H1 (cell line): ENCODE measurements at places on chromosomes 7 and 10.

GRCh38 chr10:14570800-14571199, 203.9 kb downstream of the FAM107B start:
- no peak for DNase-seq

DNA sequence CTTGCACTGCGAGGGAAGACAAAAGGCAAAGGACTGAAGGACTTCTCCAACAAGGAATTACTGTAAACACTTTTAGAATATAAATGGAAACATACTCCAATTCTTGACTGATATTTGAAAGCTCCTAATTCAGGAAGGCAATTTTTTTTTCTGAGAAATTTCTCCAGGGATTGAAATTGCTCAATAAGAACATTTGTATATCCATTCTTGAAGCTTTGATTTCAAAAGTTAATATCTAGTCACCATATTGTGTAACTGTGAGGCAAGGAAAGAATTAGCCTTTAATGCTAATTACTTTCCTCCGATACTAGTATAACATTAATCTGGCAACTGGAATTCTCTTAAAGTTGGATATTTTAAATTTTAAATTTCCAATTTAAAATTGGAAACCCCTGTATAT, 188.4 kb upstream of the COL1A2 start:
- no peak for DNase-seq

DNA sequence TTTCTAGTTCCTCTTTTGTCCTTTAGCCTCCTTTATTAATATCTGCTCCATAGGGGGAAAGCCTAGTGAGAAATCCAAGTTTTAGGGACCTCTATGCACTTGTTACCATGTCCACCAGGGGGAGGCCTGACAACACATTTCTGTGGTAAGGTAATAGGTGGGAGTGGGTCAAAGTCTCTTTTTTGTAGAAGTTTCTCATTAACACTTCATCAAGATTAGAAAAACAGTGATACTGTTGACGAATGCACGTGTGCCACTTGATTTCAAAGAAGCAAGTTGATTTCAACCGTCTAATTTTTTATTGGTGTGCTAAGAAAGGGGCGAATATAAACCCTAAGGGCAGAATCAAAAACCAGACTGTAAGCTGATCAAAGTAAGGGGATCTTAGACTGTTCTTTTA, 30.6 kb downstream of the CISD1 start:
- DNase-seq = peak; percentile 79

- DNase-seq = no peak
Observed at GRCh38 chr7:84506151-84506550, 311.6 kb upstream of the SEMA3A start.

- peak; percentile 85 for DNase-seq
Observed at GRCh38 chr10:77877441-77878344, 48.9 kb downstream of the DLG5 start.

GRCh38 chr7:100415448-100415847, 13.1 kb downstream of the ZCWPW1 start:
- DNase-seq = no peak

- no peak for DNase-seq
Observed at GRCh38 chr7:139643951-139644585, 120.6 kb downstream of the CLEC2L start.

DNA sequence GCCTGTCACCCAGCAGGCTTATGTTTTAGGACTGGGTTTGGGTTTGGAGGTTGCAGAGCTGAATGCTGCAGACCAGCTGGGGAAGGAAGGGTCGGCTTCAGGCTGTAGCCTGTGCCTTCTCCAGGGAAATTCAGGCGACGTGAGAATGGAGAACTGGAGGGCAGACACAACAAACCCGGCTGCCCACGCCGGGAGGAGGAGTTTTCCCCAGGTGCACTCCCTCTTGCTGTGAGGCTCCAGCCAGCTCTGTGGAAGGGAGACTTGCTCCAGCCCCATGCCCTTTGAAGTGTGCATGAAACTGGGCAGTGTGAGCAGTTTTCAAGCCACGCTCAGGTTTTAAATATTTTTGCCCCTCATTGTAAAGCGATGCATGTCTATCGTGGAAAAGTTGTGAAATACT, 279.1 kb downstream of the CCSER2 start:
- DNase-seq = no peak

DNA sequence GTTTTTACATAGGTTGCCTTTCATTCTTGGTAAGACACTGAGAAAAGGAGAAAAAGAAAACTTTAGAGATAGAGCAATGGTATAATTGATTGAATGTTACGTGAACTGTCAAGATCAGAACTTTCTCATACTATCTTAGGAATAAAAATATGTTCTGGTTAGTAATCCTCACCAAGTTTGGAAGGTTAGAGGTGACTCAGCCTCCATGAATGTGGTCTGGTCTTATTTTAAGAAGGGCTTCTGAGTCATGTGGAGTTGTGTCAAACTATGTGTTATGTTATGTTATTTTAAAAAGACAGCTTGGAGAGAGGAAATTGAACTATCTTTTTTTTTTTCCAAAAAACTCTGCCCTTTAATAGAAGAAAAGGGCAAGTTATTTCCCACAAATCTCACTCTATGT, 458.6 kb upstream of the KLF6 start:
- no peak for DNase-seq
